ENCODE measurements at places on chromosomes 11 and 22.

DNA sequence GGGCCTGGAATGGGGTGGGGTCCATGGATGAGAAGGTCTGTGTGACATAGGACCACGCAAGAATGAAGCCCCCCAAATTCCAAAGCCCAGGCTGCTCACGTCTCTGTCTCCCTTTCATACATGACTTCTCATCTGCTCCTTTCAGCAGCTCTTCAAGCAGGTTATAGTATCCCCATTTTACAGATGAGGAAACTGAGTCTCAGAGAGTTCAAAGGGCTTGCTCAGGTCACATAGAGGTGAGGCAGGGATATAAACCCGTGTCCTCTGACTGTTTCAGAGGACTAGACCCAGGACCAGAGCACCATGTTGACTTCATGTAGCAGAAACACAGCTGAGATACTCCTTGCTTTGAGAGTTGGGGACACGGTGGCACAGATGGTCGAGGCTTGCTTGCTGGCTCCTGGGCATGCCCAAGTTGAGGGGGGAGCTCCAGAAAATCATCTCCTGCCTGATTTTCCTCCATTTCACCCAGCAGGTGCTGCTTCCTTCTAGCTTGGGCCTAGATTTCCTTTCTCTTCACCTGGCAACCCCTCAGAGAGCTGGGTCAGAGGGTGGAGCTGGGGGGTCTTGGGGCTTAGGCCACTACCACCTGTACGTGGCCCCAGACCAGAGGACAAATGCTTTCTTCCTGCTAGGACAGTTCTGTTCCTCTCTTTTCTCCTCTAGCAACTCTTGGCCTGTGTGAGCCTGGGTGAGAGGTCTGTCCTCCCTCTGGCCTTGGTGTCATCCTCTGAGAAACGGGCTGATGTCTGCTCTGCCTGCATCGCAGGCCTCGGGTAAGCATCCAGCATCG, 24.1 kb upstream of the THY1 start:
- DNase-seq = no peak

- DNase-seq = no peak
Observed at GRCh38 chr22:25690798-25691197, 51.2 kb upstream of the MYO18B start.

DNA sequence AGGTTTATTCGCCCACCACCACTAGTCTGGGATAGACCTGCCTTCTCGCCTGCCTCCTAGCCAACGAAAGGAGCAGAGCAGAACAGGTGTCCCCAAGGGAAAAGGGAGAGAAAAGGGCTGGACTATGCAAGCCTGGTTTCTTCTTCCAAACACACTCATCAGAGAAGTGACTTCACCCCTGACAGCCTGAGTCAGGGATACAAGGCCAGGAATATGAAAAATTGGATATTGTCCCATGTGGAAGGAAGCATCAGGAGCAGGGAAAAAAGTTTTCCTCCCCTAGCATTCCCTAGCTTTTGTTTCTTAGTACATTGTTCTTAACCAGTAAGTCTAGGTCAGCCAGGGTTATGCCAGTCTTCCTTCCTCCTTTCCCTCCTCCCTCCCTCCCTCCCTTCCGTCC, 56.9 kb upstream of the TNRC6B start:
- DNase-seq = no peak

GRCh38 chr11:92211576-92212167, 12.9 kb upstream of the FAT3 start:
- DNase-seq = no peak

DNA sequence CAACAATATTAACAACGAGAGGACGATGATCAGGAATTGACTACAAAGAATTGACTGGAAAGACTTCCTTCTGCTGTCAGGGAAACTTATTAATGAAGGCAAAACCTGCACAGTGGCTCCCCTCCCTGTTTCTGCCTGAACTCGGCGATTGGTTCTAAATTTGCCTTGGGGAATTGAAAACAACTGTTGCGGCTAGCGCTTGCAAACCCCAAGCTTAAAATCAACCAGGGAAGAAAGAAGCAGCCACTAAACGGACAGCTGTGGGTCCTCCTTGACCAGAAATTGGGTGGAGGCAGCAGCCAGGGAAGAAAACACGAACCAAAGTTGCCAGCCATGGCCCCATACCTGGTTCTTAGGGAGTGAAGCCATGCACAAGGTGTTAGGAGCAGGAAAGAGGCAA, 383.5 kb upstream of the CADM1 start:
- DNase-seq = no peak

All from chondrocyte (in vitro differentiated cells).